ENCODE measurements at places on chromosomes 6 and 20.

DNA sequence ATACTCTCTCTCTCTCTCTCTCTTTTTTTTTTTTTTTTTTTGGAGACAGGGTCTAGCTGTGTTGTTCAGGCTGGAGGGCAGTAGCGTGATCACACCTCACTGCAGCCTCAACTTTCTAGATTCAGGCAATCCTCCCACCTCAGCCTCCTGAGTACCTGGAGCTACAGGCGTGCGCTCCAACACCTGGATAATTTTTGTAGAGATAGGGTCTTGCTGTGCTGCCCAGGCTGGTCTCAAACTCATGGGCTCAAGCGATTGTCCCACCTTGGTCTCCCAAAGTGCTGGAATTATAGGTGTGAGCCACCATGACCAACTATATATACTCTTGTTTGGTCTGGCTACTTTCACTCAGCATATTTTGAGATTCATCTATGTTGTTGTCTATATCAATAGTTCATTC is 154.9 kb downstream of the ZFAND3 start:
- DNase-seq, result no peak

GRCh38 chr6:21003780-21004541 is 469.7 kb downstream of the CDKAL1 start:
- DNase-seq, result no peak

DNA sequence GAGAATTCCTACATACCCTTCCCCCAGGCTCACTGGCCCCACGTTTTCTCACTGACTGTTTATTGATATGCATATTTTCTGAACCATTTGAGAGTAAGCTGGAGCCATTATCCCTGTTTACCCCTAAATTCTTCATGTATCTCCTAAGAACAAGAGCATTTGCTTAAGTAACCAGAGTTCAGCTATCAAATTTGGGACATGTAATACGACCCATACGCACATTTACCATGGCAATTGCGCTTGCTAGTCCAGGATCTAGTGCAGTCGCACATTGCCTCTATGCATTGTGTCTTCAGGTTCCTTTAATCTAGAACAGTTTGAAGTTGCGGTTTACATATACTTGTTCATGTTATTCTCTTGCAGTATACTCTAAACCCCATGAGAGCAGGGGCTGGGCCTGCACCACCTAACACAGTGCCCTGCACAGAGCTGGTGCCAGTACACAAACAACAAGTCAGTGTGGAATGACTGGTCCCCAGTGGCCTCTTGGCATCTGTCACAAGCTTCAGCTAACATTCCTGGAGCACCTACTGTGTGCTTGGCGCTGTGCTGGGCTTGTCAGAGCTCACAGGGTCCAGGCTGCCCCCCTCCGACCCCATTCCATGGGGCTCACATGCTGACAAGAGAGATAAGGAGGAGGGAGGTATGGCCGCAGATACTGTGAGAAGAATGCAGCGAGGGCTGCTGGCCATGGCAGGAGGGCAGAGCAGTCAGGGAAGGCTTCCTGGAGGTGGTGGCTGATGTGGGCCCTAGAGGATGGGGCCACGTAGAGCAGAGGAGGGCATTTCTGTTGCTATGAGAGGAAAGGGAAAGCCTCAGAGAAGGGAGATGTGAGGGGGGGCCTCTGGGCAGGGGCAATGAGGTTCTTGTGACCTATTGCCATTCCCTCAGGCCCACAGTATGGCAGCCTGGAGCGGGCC is 28.1 kb downstream of the SPDEF start:
- no peak for DNase-seq

DNA sequence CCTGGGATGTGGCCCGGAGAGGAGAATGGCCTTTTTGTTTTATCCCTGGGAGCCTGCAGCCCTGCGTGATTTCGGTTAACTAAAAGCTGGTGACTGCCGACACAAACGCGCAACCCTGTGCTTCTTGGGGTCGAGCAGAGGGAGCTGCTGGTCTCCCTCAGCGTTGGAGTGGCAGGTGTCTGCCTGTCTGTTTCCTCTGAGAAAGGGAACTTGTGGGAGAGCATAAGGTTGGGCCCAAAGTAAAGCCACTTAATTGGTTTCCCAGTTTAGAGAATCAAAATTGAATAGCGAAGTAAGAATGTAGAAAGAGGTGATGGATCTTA is 500 bp downstream of the LTV1 start:
- no peak for DNase-seq

- DNase-seq, result no peak
These were observed at the start of gene BICRAL for GRCh38 chr6:42781796-42782688. Gene BICRAL, plus strand, starts transcription at chr6:42782052. Its CDS starts 39,971 bp downstream, at chr6:42822023.

DNA sequence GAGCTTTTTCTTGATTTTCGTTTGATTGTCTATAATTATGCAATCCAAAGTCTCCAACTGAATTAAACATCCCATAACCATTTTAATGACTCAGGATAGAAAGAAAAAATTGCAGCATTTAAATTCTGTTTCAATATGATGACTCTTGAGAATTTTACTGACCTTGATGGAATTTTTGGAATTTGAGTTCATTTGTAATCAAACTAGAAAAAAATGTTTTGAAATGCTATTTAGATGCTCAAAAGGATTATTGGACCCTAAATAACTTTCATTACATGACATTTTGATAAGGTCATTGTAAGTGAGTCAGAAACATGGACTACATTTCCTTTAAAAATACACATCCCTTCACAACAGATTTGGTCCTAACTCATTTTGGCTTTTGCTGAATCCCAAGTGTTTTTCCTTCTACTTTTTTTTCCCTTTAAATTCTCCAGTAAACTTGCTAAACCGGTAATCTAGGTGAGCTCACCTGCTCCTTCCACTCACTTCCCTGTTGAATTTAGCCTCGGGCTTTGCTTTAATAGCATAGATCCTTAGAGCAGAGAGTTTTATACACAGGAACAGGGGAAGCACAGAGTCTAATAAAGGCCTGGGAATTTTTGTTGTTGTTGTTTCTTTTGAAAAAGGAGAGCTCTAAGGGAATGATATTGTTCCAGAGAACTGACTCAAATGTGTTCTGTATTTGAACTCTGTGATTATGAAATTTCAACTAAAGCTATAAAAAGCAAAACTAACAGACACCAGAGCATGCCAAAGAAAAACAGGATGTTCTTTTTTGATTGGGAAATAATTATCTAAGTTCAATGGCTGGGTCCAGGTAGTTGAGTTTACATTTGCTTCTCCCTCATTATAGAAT is 1088.2 kb upstream of the CITED2 start:
- no peak for DNase-seq

DNA sequence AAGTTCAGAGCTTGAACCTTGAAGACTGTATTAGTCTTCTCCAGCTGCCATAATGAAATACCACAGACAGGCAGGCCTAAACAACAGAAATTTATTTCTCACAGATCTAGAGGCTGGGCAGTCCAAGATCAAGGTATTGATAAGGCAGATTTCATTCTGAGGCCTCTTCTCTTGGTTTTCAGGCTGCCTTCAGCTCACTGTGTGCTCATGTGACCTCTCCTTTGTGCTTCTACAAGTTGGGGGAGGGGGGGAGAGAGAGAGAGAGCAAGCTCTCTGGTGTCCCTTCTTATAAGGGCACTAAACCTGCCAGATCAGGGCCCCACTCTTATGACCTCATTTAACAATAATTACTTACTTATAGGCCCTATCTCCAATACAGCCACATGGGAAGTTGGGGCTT is 102.6 kb upstream of the RSPO3 start:
- DNase-seq, result no peak

All from cortex of kidney (tissue), 1 donor.